ENCODE measurements at places on chromosomes 4 and X.

DNA sequence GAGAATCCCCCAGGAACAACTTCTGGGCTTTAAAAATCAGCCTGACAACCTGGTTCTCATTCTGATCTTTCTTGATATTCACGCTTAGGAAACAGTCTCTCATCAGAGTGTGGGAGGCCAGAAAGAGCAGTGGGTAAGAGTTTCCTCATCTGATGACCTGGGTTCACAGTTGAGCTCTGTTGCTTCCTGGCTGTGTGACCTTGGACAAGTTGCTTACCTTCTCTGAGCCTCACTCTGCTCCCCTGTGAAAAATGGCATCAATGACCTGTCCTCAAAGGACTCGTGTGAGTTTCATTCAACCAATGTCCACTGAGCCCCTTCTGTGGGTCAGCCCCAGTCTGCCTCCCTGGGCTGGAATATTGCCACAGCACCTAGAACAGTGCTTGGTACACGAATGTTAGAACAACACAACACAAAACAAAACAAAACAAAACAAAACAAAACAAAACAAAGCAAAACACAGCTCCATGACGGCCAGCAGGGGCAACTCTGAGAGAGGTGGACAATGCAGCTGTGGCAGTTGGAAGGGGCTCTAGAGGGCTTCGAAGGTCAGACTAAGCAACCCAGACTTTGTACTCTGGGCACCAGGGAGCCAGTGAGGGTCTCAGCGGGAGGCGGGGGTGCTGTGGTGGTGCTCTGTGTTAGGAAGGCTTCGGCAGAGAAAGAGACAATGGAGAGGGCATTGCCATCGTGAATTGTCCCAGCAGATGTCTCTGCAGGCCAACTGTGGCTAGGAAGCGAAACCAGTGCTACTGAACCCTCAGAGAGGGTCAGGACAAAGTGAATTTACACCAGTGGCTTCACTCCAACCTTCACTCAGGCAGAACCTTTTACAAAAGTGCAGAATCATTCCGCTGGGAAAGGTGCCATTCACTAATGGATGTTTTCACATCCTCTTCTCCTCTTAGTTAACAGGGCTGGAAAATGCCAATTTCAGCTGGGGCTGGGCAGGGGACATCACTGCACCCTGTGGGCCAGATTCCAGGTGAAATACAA, 14.3 kb upstream of the C4orf50 start:
- no peak for DNase-seq

DNA sequence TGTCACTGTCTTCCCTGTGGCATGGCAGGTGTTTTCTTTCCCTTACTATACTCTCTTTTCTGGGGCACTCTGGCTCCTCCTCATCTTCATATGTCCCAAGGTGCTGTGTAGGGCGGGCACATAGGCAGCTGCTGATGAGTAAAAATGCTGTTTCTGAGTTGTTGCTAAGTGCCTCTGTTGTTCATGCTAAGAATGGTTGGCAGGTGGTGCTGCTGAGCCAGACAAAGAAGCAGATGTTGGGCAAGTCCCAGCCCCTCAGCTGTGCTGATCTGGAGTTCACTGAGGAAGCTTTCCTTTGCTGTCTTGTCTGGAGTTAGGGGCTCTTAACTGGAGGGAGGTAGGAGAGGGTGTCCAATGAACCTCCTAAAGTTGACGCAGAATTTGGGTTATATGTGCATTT, 40.6 kb downstream of the HADH start:
- peak; percentile 74 for DNase-seq

GRCh38 chr4:108391701-108392455, 223.1 kb upstream of the LEF1 start:
- no peak for DNase-seq

DNA sequence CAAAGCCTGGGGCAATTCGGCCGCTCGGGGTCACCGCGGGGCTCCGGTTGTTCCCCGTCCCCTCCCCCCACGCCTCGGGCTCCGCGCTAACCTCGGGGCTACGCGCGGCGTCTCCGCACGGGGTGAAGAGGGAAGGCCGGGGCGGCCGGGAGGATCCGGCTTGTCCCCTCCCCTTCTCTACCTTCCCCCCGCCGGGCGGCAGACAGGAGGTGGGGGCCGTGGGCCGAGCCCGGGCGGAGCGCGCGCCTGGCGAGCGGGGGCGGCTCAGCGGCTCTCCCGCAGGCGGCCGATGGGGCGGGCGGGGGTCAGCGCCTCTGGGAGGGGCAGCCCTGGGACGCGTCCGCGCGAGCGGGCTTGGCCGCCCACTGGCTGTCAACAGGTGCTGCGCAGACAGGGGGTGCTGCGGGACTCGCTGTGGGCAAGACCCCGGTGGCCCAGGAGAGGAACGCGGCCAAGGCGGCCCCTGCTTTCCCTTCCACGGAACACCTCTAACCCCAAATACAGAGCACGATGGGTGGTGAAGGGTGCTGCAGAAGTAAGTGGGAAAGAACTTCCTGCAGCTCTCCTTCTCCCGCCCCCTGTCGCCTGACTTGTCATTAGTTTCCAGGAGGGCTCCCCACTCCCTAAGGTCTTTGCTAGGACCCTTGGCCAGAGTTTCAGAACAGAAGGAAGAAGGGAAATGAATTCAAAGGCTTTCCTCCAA, at the start of gene PDGFC:
Gene PDGFC (minus strand): TSS at position 124 of the 703 bp plus-strand sequence. CDS start 896 bp downstream, outside the sequence.
- no peak for DNase-seq

- DNase-seq, result peak; percentile 14
Measured at GRCh38 chrX:151488677-151489076, 74.8 kb upstream of the PASD1 start.

DNA sequence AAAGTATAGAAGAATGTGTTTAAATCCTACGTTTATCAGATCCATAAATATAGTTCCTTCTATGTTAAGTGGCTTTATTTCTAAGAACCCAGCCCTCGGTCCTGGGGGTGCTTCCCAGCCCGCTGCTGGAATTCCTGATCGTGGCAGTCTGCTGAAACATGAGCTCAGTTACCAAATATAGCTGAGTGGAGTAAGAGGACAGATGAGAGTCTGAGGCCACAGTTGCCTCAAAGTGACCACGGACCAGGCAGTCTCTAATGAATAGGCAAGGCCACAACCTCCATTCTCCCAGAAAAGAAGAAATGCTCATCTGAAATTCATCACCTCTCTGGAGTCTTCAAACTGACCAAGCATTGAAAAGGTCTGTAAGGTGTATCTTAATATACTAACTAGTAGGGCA, at the start of gene PALLD:
Gene PALLD (plus strand): TSS at position 219 of the 400 bp plus-strand sequence.
- no peak for DNase-seq

DNA sequence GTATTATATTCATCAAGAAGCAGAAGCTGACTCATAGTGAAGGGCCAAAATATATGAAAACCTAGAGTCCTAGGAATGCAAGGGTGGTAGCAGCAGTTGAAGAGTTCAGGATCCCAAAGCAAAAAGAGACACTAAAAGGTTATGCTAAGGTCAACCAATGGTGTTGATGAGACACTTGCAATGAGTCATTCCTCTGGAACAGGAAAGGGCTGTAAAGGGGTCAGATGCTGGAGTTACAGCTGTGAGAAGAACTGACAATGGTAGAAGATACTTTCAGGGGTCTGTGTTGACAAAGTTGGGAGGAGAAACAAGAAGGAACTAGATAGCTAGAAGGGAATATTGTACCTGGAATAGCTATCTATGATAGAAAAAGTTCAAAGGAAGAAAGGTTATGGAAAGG, 47.5 kb downstream of the ZGRF1 start:
- DNase-seq, result no peak

GRCh38 chrX:148498067-148498466, 2.4 kb upstream of the AFF2 start:
- no peak for DNase-seq

GRCh38 chr4:7398788-7399439, 35.8 kb downstream of the PSAPL1 start:
- no peak for DNase-seq

DNA sequence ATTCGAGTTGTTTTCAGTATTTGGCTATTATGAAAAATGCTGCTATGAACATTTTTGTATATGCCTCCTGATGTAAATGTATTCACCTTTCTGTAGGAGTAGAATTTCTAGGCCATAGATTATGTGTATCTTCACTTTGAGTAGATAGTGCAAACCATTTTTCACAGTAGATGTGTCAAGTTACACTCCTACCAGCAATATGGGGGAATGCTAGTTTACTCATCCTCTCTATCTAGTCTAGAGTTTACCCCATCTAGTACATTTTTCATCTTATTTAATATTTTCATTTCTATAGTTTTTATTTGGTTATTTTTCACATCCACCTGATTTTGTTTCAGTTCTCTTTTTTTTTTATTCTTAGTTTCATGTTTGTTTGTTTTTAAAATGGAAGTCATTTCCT, 59.0 kb downstream of the GK start:
- peak; percentile 13 for DNase-seq

DNA sequence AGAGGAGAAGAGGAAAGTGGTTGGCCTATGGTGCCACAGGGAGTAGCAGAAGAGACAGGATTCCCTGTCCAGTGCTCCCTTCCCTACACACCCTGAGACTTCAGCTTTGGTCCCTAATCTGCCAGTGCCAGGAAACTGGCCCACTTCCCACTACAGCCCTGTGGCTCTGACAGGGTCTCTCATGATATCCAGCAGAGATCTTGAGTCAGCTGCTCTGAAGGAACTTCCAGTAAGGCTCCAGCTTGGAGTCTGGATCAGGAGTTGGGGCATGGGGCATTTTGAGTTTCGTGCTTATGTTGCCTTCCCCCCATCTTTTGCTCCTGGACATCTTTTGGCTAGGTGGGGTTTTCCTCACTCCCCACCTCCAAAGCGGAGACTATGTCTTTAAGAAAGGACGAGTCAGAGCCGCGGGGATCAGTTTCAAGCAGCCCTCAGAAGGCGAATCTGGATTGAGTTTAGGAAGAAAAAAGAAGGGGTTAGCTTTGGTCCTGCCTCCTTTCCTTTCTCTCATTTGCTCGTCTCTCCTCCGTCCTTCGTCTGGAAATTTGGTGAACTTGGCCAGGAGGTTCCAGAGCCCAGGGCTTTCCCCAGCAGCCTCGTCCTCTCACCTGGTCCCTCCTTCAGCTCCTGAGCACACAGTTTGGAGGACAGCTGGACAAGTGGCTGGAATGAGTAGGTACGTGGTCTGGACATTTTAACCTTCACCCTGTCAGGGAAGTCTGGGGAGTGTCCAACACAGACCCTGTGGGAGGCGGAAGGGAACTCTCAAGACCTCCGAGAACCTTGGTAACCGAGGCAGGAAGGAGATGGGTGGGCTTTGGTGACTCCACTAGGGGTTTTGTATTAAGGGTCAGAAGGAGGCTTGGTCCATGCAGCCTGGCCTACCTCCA, 104.4 kb downstream of the RTL5 start:
- no peak for DNase-seq

DNA sequence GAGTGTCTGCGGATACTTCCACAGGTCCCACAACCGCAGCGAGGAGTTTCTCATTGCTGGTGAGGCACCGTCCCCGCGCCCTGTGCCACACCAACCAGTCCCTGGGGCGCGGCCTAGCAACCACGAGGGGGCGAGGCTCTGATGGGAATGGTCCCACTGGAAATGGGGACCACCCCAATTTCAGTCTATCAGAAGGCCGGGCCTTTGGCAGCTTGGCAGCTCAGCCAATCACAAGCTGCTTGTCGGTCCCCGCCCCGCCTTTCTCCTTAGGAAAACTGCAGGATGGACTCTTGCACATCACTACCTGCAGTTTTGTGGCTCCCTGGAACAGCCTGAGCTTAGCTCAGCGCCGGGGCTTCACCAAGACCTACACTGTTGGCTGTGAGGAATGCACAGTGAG, 3.0 kb downstream of the TIMP1 start:
- no peak for DNase-seq

- DNase-seq, result no peak
Measured at GRCh38 chr4:102665527-102665926, 95.2 kb downstream of the MANBA start.

GRCh38 chr4:89056953-89057398, at the start of gene FAM13A:
Gene FAM13A (minus strand): TSS chr4:89057185. CDS start chr4:89056964, 221 bp downstream.
- no peak for DNase-seq

DNA sequence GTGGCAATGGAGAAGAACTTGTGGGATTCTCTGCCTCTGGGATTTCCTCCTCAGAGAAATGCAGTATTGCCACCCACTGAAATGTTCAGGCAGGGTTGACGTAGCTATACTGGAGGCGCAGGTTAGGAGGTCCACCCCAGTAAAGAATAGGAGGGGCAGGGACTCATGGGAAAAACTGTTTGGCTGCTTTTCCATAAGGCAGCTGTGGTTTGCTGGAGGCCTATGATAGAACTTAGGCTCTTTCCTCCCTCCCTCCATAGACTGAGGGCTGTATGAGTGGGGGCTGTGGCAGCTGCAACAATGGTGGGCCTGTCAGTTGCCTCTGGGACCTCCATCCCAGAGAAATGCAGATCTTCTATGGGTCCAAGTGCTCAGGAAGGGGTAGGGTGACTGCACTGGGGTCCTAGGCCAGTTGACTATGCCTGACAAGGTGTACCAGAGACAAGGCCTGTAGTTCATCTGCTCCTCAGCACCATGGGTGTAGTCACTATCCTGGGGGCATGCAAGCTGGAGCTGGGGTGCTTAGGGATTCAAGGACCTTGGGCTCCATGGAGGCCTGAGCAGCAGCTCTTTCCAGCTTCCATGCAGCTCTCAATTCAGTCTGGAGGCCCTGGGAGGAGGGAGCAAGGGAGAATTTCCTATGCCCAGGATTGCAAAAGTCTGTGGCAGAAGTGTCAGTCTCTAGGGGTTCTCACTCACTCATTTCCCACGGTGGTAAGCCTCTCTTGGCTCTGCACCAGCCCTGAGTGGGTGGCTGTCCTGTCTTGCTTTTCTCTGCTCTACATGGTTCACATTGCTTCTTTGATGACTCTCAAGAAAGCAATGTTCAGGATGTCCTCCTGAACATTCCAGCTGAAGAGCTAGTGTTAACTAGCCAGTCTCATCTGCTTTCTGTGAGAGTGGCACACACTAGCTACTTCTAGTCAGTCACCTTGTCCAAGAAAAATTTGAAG, 353.0 kb downstream of the IDS start:
- no peak for DNase-seq

DNA sequence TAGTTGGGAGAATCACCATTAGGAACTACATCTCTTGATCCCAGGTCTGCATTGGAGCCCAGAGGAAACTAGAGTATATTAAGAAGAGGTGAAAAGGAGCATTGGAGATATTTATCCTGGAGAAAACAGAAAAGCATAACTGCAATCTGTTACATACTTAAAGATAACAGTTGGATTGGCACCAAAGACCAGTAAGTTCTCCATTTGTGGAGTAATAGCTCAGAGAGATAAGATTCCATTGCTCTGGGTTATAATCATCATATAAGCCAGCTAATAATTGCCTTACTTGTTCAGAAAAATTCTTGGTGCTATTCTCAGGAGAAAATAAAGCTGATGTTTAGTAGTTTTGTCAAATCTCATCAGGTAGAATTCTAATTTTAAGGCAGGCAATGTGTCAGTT, 20.6 kb downstream of the GRPR start:
- DNase-seq, result no peak

GRCh38 chrX:123181233-123181914, 2.7 kb upstream of the GRIA3 start:
- no peak for DNase-seq

DNA sequence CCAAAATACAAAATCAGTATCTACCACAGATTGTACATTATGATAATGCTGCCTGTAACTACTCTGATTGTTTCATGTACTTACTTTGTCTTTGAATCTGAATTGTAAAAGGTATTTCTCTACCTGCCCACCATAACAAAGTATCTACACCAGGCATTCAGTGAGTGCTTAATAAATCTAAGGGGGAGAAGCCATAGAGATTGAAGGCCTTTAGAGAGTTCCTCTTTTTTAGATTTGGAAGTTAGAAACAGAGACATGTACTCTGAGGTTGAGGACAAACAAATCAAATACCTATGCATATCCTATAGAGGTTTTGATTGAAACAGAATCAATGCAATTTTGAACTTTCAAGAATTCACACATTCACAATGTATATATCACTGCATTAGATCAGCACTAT, 42.7 kb downstream of the SAT1 start:
- DNase-seq, result no peak

Measured in activated CD4-positive, alpha-beta T cell treated with anti-CD3 and anti-CD28 coated beads, Interleukin-2, amount 50 U/mL, for 16 hours (primary cell).